Suprapubic skin (tissue), 4 donors: ENCODE measurements at places on chromosomes 2 and 18. TPM values are rescaled to one million over a fixed set of nuclear protein-coding genes. Genes with fewer than 3 reads are reported as not detected.

- H3K4me3 ChIP-seq = no peak overlapping the region
- H3K27me3 ChIP-seq = no peaks in the 10 kb centered on the region
- H3K4me1 ChIP-seq = no peaks in the 10 kb centered on the region
- no peaks in the 10 kb centered on the region for H3K36me3 ChIP-seq
- DNase-seq = no peak
Measured at GRCh38 chr18:65934874-65935273, 184.1 kb downstream of the CDH7 start.

The PRSS56 gene
- not detected for total RNA-seq

The GTF2A1L gene
- 2.9 TPM for total RNA-seq

The UPP2 gene
- total RNA-seq = not detected
